ENCODE measurements at places on chromosomes 13 and 19. TPM values are rescaled to one million over a fixed set of nuclear protein-coding genes. Genes with fewer than 3 reads are reported as not detected.

LHB gene
- 0.12 TPM for polyA plus RNA-seq

ZNF540 gene
- 1.8 TPM for polyA plus RNA-seq

DNA sequence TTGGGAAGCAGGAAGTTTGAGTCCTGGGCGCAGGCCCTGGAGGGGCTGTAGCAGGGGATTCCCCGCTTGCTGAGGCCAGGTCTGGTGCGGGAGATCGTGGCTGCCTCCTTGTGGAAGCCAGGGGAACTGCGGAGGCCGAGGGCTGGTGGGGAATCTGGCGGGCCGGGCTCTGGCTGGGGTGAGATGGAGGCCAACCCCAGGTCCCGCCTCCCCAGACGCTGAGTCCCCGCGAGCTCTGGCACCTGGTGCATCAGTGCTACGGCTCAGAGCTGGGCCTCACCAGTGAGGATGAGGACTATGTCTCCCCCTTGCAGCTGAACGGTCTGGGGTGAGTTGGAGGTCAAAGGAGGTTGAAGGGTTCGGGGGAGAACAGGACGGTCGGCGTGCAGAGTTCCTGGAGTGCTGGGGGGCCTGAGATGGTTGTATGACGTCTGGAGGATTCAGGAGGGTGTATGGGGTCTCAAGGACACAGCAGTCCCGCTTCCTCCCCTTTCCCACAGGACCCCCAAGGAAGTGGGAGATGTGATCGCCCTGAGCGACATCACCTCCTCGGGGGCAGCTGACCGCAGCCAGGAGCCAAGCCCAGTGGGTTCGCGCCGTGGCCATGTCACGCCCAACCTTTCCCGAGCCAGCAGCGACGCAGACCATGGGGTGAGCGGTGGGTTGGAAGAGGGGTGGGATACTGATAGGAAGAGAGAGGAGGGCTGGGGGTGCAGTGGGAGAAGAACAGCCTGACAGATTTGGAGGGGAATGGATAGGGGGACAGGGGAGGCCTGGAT is 13.1 kb downstream of the GRAMD1A start:
- DNase-seq = peak; percentile 80

GRCh38 chr13:98206946-98207345 is 29.9 kb upstream of the RNF113B start:
- peak; percentile 47 for DNase-seq

- no peak for DNase-seq
These were observed 809.4 kb upstream of the MIR17HG start for GRCh38 chr13:90538063-90538462.

DNA sequence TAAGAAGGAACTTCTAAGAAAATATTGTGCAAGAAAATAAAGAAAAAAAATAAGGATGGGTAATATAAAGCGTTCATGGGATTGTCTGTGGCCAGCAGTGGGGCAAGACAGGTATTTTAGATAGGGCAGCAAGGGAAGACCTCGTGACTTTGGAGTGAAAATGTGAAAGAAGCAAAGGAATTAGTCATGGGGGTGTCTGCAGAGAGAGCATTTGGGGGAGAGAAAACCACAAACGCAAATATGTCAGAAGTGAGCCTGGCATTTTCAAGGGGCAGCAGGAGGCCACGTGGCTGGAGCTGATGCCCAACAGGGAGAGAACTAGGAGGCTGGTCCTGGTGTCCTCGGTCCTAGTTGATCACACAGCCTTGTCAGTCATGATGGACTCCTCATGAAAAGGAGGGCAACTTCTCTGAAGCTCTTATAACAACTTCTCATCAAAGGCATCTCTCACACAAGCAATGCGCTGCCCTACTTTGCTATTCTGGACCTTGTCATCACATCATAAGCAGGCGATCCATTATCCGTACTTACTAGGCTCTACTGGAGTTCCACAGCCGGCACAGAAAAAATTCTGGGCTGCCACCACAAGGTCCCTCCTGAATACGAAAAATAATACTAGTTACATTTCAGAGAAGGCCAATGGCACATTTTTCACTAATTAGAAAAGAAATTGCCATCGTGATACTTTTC is 31.0 kb downstream of the RUBCNL start:
- DNase-seq = no peak
